ENCODE measurements at places on chromosomes 13 and 19.

GRCh38 chr13:96450326-96451020, 360.6 kb downstream of the HS6ST3 start:
- ATAC-seq, result no peak

DNA sequence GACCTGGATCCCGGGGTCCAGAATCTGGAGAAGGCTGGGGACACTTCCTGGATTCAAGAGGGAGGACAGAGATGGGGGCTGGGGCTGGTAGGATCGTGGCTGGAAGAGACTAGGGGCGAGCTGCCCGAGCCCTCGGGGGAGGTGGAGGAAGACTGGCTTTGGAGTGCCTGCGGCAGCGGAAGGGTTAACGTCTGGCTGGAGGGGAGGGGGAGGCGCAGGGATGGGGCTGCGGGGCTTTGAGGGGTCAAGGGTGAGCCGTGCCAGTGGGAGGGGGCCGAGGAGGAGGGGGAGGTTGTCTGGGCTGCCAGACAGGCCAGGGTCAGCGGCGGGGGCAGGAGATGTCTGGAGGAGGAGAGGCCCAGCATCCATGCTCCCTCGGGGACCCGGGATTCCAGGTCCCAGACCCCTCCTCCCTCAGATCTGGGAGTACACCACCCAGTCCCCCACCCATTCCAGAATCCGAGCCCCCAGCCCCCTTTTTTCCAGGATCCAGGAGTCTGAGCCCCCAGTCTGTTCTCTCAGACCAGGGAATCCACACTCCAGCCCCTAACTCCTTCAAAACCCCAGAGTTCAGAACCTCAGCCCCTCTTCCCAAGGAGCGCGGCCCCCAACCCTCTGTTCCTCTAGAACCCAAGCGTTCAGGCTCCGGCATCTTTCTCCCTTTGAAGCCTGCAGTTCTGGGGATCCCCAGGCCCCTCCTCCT, 3.2 kb upstream of the SPACA6 start:
- peak; percentile 14 for ATAC-seq

DNA sequence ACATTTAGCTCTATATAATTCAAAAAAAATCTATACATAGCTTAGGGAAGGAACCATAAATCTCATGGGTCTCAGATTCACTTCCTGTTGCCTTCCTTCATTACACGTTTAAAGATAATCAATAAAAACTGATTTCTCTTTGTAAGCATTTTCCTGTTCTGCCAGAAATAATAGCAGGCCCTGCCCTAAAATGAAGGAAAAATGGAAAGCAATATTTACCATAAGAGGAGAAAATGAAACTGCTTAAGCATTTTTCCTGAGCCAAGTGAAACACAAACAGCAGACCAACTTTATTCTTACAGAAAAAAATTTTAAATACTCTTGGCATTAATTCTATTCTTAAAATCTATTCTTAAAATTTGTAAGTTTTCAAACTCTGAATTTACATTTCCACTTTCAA, 4.0 kb downstream of the LHFPL6 start:
- ATAC-seq, result no peak

GRCh38 chr19:20367811-20368294, 197.7 kb downstream of the ZNF737 start:
- ATAC-seq, result no peak

GRCh38 chr19:13932911-13933393, 5.3 kb downstream of the PODNL1 start:
- ATAC-seq, result no peak

DNA sequence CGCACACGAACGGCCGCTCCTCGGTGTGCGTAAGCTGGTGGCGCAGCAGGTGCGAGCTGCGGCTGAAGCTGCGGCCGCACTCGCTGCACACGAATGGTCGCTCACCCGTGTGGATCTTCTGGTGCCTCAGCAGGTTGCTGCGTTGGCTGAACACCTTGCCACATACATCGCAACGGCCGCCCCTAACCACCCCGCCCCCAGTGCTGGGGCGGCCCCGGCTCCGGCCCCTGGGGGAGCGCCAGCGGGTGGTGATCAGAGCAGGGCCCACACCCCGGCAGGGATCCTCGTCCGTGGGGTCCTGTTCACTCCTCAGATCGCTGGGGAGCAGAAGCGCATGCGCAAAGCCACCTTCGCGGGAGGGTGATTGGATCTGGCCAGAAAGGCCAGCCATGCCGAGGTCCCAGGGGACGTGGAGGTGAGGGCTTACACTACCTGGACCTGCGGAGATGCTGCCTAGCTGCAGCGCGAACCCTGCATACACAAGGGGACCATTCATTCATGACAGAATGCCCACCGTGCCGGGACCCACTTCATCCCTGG, 4.7 kb upstream of the UBE2M start:
- ATAC-seq, result no peak

- peak; percentile 35 for ATAC-seq
Measured at GRCh38 chr19:19866611-19867248, 1.0 kb downstream of the ZNF253 start.

- ATAC-seq, result no peak
Measured at GRCh38 chr13:33865945-33866344, 48.0 kb downstream of the RFC3 start.

DNA sequence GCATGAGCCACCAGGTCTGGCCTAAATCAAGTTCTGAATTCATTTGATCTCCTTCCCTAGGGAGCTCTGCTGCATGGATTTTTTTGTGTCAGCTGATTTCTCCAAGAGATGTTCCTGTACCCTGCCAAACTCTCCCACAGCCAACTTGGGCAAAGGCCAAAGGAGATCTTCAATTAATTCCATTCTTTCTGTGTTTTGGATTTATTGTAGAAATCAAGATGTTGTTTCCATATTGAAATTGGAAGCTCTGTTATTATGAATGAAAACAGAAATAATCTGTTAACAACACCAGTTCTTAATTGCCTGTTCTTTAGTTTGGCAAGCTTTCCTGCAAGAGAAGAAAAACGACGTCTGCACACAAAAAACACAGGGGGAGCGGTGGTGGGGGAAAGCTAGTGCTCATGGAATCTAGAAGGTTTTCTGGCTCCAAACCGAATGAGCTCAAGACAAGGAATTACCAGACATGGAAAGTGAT, 86.5 kb upstream of the ABCC4 start:
- no peak for ATAC-seq

- no peak for ATAC-seq
Measured at GRCh38 chr13:102701331-102701730, 6.5 kb upstream of the METTL21C start.

DNA sequence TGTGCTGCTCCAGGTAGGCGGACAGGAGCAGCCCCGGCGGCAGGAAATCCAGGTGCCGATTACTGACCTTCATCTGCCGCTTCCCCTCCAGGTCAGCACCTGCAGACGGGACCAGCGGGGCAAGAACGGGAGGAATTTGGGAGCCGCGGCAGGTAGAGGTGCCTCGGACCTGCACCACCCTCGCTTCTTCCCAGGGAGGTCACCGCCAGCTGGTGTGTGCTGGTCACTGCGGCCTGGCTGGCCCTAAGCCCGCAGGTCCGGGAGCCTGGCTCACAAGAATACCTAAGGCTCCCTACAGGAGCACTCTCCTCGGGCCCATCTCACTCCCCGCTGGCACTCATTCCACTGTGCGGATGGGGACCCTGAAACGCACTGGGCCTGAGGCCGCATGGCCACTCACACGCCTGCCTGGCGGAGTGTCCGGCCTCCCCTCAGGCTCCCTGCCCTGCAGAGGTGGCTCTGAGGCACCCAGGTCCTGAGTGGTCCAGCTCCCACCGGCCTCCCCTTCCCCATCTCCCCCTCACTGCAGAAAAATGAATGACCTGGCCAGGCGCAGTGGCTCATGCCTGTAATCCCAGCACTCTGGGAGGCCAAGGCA, 4.3 kb downstream of the RNU6-9 start:
- ATAC-seq, result no peak

- peak; percentile 84 for ATAC-seq
Measured at GRCh38 chr19:7366701-7367420, 18.1 kb downstream of the ARHGEF18 start.

DNA sequence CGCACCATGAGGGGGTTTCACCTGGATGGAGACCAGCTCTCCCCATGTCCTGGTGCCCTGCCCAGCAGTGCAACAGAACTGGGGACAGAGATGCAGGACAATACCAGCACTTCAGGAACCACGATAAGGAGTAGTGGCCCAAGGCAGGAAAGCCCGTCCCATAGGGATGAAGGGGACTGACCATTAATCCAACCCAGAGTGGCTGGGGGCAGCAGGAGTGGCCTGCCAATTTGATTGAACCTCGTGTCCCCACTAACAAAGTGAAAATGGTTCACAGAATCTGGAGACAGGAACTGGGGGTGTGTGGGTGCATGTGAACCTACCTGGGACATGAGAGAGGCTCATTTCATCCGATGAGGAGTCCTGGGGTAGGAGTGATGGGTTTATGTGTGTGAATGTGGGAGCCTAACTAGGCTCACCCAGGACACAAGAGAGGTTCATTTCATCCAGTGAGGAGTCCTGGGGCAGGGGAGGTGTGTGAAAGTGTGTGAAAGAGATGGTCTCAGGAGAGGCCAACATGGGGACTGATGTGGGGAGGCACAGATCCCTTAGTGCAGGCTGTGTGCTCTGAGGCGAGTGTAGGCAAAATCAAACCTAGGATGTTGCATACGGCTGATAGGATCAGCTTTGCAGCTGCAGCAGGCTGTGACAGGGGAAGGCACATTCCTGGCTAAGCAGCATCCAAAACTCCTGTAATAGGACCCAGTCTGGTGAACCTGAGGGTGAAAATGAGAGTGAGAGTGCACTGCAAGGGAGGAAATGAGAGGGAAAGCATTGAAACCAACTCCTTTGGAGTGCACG, 98.2 kb downstream of the ZNF429 start:
- peak; percentile 31 for ATAC-seq

- no peak for ATAC-seq
Measured at GRCh38 chr13:113489171-113489548, 1.4 kb downstream of the DCUN1D2 start.

DNA sequence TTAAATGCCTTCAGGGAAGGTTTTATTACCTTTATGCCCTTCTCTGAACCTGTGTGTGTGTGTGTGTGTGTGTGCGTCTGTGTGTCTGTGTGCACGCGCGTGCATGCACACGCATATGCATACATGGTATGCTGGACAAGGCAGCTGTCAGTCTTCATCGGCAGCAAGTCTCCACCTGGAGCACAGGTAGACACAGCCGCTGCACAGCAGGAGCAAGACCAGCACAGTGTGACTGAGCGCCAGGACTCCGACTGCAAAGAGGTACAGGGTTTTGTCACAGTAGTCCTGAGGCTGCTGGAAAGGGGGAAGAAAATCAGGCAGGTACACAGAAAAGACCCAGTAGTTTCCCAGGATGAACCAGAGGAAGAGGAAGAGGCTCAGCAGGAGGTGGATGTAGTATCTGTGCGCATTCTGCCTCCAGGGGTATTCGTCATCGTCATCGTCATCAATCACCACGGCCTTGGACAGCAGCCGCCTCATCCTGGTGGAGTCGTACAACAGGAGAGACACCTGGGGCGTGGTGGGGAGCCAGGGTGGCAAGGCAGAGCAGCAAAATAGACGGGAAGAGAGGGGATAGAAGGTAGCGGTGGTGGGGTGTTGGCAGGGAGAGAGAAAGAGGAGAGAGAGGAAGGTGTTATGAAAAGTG, 12.8 kb upstream of the DHRS12 start:
- ATAC-seq, result no peak

- ATAC-seq, result no peak
Measured at GRCh38 chr19:35529241-35530218, 1.4 kb upstream of the SBSN start.

DNA sequence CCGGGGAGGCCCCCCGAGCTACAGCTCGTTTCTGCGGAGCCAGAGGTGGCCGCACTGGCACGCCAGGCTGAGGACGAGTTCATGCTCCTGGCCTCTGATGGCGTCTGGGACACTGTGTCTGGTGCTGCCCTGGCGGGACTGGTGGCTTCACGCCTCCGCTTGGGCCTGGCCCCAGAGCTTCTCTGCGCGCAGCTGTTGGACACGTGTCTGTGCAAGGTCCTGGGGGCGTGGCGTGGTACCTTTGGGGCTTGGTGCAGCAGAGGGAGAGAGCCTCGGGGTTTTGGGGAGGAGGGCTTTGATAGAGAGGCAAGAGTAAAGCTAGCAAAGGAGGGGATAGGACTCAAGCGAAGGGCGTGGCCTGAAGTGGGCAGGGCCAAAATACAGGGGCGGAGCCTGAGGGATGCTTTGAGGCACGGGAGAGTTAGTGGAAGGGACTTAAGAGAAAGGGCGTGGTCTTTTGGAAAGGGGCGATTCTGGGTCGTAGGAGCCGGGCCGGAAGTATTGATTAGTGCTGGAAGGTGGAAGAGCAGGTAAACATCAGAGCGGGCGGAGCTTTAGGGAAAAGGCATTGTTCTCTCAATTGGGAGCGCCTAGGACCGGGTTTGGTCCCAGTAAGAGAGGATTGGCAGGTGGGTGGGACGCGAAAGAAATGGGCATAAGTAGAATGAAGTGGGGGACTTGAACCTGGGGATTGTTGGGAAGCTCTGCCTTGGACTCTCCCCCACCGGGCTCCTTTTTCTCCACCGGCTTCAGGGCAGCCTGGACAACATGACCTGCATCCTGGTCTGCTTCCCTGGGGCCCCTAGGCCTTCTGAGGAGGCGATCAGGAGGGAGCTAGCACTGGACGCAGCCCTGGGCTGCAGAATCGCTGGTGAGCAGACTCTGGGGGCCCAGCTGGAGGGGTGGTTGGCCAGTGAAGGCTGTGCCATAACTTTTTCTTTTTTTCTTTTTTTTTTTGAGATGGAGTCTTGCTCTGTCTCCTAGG, 1.2 kb downstream of the PPM1N start:
- ATAC-seq, result peak; percentile 39

DNA sequence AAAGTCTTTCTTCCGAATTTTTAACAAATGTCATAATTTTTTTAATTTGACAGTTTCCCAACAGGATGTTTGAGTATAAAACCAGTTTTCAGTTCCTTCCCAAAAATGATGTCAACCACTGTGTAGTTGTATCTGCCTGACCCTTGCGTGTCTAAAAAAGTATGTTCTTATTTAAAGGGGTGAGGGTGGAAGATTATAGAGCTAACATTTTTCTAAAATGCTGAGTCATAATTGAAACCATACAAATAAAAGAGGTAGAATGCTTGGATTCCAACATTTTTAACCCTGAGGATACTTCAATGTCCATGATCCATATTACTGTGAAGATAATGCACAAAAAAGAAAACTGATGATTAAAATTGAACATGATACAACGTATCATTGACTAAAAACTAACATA, 1388.8 kb downstream of the UQCRFS1 start:
- ATAC-seq, result no peak

DNA sequence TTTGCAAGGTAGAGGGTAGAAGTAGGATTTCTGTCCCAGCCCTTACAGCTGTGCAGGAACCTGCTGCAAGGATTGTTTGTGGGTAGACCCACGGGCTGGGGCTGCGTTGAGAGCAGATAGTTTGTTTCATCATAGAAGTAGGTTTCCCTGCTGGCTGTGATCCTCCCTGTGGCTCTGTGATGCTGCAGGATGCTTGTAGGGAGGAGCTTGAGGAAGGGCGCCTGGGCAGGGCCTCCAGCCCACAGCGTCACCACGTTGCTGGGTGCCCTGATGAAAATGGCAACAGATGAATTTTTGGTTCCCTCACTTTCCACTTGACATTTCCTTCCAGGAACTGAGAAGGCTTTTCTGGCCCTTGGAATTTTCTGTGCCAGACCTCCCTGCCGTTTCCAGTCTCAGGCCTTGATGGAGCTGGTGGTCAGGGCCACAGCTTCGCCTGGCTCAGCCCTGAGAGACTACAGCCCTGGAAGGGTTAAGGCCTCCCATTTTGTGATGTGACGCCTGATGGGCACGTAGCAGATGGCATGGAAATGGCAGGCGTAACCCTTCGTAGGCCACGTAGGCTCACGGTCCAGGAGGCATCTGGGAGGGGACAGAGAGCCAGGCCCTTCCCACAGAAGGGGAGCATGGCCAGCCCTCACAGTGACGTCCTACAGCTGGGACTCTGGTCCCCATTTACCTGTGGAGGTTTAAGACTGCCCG, 42.2 kb downstream of the GATAD2A start:
- ATAC-seq, result peak; percentile 30

GRCh38 chr19:49487277-49488045, at the start of gene RPL13A:
Gene RPL13A (plus strand): TSS chr19:49487608. CDS start chr19:49487630, 22 bp downstream.
- peak; percentile 94 for ATAC-seq

- ATAC-seq, result no peak
Measured at GRCh38 chr13:46101484-46102254, 3.2 kb downstream of the CPB2 start.
